ENCODE measurements at places on chromosomes 1 and 21. TPM values are rescaled to one million over a fixed set of nuclear protein-coding genes. Genes with fewer than 3 reads are reported as not detected.

The FHAD1 gene
- polyA plus RNA-seq, result 0.09 TPM

The HSPB7 gene
- polyA plus RNA-seq, result not detected

GRCh38 chr1:237226177-237226944 lies 184.4 kb downstream of the RYR2 start:
- no peak for DNase-seq

GRCh38 chr1:228515200-228515834 lies 28.1 kb downstream of the RNF187 start:
- DNase-seq, result no peak

The S100A5 gene
- 0.76 TPM for polyA plus RNA-seq

The NR5A2 gene
- 0.05 TPM for polyA plus RNA-seq

DNA sequence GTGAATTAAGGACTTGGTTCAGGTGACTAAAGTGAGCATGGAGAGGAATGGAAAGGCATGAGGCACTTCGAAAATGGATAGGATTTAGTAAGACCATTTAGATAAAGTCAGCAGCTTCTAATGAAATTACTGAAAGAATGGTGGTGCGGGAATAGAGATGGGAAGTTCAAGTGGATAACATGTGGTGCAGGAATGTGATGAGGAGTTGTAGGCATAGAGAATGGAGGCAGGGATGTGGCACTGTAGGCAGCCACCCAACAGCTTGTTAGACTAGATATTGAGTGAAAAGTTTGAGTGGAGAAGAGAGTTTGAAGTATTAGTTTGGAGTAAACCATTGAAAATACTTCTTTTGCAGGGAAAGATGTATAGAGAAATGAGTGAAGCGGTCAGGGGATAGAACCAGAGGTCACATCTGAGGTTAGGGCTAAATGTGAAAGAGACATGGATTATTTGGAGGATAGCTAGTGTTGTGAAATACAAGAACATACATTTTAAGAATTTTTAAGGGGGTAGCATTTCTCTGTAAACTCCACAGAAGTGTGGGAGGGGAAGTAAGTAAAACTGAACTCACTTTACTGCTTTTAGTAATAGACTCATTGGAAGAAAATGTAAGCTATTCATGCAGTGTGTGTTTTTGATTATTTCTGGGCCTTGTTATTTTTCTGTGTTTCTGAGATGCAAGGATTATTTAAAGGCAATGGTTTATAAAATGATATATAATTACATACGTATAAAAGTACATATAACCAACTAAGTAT lies 46.2 kb downstream of the DYRK1A start:
- DNase-seq, result no peak

DNA sequence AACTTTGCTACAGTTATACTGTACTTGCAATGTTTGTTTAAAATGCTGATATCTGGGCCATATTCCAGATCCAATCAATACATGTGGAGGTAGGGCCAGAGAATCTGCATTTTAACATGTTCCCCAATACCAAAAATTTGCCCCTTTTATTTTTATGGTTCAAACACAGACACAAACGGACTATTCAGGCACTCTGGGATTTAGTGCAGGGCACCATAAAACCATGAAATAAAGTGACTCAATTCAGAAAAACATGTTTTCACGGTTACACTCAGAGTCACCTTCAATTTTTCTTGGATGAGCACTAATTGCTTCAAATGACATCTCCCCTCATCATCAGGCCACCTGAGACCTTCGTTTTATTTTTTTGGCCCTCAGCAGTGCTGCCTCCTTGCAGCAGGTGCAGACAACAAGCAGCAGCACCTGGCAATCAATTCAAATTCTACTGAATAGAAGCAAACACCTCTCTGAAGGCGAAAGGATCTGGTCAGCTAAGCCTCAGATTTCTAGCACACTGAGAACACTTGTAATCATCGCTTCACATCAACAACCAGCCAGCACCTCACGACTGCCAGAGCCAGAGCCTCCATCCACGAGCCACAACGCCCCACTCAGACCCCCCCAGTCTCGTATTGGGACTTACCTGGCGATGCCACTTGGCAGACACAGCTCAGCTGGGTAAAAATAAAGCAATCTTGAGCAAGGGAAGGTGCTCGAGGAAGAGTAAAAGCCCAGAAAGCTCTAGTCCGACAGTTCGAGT lies 1.1 kb downstream of the ERO1B start:
- DNase-seq, result no peak

DNA sequence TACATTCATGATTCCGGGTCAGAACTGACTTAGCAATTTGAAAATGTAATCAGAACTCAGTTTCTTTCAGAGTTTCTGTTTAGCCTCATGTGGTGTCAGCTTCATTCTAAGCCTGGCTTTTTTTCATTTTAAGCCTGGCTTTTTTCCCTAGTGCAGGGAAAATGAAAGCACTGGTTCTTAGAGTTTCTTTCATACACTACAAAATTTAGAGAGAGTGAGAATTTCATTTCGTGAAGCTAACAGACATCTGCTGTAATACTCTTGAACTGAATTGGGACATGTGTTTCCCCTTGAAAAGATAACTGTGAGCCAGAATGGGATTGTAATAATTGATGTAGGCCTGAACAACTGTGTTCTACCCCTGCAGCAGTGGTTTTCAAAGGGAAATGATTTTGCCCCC lies 95.3 kb upstream of the KIAA0040 start:
- DNase-seq, result no peak

DNA sequence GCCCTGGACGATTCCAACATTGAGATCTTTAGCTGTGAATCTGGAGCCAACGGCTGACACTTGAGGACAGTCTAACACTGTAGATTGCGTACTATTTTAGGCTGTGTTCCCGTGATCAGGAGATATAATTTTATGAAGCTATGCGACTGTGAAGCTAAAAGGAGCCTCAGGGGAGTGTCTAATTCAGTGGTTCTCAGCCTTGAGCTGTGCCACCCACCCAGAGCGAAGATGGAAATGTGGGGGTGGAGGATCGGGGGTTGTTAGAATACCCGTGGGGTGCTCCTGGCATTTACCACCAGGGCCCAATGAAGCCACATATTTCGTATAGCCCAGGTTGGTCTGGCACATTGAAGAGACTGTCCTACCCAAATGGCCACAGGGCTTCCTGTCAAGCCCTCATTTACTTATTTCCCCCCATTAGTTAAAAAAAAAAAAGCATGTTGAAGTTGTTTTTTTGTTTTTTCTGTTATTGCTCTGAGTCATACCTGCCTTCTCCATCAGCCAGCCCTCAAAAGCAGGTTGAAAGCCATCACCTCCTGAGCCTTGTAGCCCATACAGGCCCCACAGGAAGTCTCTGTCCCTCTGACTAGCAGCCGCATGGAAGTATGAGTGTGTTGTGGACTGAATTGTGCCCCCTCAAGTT lies 141.7 kb downstream of the GALNT2 start:
- no peak for DNase-seq

The LCE1C gene
- polyA plus RNA-seq, result 1.8 TPM

The RGSL1 gene
- polyA plus RNA-seq, result not detected

The OPTC gene
- not detected for polyA plus RNA-seq

The CHIA gene
- polyA plus RNA-seq, result not detected

- peak; percentile 48 for DNase-seq
These were observed 2.7 kb downstream of the DIO1 start for GRCh38 chr1:53896635-53897229.

The HMCN1 gene
- 3.3 TPM for polyA plus RNA-seq

DNA sequence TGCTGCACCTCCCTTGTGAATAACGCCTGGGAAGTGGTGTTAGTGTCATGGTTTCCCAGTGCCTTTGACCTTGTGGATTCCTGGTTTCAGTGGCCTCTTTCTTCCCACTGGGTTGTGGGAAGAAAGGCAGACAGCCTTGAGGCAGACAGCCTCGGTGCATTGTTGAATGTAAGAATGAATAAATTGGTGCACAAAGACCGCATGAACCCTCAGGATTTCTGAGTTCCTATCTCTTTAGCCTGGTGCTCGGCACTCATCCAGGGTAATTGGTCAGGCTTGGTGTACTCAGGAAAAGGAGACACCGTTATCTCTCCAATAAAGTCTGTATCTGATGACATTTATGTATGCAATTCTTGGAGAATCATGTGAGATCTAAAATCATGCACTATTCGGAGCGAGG lies 5.1 kb downstream of the ZNF362 start:
- DNase-seq, result no peak

The SELL gene
- 0.03 TPM for polyA plus RNA-seq

DNA sequence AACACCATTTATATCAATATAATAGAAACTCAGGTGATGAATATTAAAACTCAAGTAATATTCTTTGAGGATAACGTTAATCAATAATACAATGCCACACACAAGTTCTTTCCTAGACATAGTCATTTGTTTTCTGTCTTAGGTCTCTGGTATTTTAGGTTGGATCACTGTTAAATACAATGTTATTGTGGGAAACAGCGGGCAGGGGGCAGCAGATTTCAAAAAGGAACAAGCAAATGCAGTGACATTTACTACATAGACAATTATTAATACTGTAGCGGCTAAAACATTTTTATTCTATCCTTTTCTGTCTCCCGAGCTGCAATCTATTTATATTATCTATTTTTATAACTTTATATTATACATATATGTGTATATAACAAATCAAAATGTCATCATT lies 186.4 kb upstream of the ZNHIT6 start:
- no peak for DNase-seq

GRCh38 chr1:39960431-39960958 lies 5.5 kb downstream of the MFSD2A start:
- no peak for DNase-seq

- no peak for DNase-seq
These were observed 5.6 kb upstream of the ATP1A1 start for GRCh38 chr1:116367256-116367945.

The TFF2 gene
- polyA plus RNA-seq, result not detected

DNA sequence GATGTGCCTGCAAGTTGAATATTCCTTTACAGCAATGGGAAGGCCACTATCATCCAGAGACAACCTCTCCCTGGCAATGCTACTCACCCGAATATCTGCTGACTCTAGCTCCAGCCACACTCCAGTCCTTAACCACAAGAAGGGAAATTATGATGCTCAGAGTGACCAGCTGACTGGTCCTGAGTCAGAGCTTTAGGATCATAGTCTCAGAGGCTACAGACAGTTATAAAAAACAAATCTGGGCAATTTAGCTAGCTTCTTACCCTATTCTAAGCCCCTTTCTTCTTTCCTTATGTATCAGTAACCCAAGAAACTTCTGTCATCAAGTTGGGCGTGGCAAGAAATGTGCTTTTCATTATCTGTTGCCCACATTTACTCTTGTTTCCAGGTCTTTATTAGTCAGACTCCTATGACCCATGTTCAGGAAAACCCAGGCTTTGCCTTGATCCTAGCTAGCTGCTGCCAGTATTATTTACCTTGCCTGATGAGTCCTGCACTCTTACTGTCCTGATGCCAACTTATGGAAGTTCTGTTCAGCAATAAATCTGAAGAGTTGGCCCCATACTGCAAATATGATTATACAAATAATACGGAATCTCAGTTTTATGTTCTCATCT lies 207.0 kb downstream of the TTLL7 start:
- DNase-seq, result no peak

DNA sequence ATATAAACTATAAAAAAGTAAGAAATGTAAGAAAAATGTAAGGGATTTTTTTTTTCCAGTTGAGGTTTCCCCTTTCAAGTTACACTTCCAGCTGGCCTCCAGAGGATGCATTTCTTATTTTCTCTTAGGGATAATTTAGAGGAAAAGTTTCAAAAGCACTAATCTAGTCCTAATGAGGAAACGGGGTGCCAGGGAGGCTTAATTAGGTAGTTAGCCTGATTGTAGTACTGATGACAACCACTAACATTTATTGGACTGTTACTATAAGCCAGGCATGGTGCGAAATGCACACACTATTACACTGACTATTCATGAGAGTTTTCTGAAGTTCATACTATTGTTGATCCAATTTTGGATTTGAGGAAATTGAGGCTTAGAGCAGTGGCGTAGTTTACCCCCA lies 290.8 kb upstream of the FMN2 start:
- no peak for DNase-seq

GRCh38 chr1:246271516-246271915 lies 235.6 kb downstream of the SMYD3 start:
- DNase-seq, result no peak

The LCE6A gene
- 0.60 TPM for polyA plus RNA-seq

GRCh38 chr1:166032572-166033371 lies 134.0 kb downstream of the FAM78B start:
- no peak for DNase-seq

DNA sequence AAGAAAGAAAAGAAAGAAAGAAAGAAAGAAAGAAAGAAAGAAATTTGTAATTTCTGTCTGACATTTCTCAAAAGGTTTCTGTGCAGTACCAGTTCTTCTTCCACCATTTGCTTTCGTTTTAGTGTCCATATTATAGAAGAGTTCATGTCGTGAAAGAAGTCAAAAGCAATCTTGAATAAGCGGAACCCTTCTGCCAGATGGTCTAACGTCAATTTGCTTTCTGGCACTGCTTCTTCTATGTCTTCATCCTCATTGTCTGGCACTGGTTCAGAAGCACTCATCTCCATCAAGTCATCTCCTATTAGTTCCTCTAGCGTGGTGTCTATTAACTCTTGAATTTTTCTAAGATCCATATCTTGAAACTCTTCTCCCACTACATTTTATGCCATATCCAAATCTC lies 170.0 kb upstream of the KCTD3 start:
- no peak for DNase-seq

DNA sequence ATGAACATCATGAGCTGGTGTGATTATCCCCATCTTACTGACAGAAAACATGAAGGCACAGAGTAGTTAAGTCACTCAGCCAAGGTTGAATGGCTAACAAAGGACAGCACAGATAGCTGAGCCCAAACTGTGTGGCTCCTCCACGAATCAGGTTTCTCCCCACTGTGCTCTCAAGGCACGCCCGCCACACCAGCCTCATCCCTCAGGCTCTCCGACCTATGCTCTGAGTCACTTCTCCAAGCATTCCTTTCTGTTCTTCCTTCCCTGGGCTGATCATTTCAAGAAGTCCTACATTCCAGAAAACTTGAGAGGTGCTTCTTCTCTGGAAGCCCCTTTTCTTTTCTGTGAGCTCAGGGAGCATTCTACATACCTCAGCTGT lies 25.3 kb upstream of the SDC3 start:
- DNase-seq, result no peak

The ADARB1 gene
- 13.5 TPM for polyA plus RNA-seq

DNA sequence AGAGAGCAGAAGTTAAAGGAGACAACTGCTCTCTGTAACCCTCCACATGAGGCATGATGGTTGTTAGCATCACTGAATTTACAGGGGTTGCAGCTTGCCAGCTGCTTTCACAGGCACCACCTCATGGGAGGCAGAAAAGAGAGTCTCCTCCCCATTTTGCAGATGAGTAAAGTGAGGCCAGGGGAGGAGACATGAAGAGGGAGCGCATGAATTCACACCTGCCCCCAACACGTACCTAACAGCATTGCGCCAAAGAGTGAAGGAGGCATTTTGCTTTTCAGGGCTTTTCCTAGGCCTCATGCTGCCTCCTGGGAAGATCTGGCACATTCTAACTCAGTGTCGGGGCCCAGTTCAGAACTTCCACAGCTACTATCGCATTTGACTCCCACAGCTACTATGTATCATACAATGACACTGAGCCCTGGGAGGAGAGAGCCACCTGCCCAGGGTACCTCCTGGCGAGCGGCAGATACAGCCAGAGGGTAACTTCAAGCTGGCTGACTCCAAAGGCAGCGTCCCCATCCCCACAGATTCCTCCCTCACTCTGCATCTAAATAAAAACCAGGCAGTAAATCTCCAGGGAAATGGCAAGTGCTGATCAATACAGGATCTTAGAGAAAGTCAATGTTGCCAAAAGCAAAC lies 34.0 kb downstream of the GLIS1 start:
- no peak for DNase-seq

- no peak for DNase-seq
These were observed 1054.7 kb upstream of the TMPRSS15 start for GRCh38 chr21:19458295-19458694.
